ENCODE measurements at places on chromosomes 16 and 17.
A peak's percentile ranks its signal among the peaks of the same experiment; 100 is the strongest.

GRCh38 chr17:27800522-27800921 is at the start of gene NOS2:
NOS2 (minus strand) TSS chr17:27800529; CDS start chr17:27798809, 1,720 bp downstream.
- DNase-seq, result no peak

GRCh38 chr17:10648956-10649355 is 8.2 kb downstream of the MYH3 start:
- no peak for DNase-seq

DNA sequence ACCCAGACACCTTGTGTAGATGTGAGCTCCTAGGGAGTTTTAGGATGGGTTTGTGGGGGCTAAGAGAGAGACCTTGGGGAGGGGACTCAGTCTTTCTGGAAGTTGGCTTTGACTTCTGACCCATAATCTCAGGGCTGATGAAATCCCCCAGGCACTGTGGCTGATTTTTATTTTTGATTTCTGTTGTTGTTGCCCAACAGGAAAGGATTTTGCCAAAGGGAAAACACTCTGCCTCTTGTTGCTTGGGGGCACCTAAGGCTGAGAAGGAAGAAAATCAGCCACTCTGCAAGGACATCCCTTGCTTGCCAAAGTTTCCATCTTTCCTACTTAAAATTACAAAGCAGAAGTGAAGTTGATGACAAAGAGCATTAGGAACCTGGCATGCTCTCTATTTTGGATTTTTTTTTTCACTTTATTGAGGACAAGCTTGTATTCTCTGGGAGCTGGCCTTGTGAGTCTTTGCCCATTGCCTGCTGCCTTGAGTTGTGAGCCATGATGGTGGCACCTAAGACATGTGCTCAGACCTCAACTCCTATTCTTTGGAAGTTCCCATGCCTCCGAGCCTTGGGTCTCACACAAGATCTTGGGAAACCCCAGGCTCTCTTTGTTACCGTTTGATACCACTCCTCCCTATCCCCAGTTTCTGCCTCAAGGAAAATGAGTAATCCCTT is 3.2 kb upstream of the C1QTNF1 start:
- no peak for DNase-seq

- no peak for DNase-seq
Measured at GRCh38 chr17:77332981-77333685, 192.4 kb downstream of the SEC14L1 start.

DNA sequence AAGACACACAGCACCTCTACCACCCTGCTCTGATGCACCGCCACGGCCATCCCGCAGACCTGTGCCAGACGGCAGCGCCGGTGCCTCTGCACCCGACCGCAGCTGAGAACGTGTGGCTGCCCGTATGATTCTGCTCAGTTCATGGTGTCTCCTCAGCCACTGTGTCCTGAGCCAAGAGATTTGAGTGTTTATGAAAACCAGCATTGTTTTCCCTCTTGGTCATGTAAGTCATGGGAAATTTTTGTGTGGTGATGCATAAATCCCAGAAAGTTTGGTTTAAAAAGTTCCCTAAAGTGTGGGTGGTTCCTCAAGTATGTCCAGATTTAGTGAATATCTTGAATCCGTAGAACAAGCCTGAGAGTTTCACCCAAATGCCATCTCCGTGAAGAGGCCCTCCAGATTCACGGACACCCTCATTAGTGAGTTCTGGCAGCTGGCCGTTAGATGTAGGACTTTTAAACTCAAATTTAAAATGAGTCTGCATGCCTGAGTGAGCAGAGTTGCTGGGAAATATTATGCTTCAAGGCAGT is 57.6 kb downstream of the CDRT4 start:
- no peak for DNase-seq

DNA sequence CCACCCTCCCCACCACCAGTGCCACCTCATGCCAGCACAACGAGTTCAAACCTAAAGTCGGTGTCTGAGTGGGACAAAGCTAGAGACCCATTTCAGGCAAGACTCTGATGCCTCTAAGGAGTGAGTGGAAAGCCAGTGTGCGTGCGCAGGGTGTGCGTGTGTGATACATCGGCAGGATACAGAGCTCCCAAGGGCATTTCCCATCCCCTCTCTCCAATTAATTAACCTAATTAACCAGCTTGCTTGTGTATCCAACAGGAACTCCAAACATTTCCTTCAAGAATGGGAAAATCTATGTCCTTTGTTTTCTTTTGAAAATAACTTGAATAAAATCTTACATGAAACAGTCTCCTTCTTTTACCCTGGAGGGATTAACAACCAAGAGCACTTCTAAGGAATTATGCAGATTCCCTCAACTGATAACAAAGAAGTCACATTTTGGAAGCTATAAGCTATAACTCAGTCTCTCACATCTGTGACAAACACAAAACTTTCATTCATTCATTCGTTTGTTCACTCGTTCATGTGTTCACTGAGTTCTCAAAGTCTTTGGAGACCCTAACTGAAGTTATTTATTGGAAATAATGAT is 9.9 kb downstream of the ATPAF2 start:
- DNase-seq, result no peak

GRCh38 chr16:20940871-20941635 is 40.5 kb downstream of the LYRM1 start:
- DNase-seq, result no peak

GRCh38 chr17:11303773-11304394 is 62.9 kb downstream of the SHISA6 start:
- no peak for DNase-seq

DNA sequence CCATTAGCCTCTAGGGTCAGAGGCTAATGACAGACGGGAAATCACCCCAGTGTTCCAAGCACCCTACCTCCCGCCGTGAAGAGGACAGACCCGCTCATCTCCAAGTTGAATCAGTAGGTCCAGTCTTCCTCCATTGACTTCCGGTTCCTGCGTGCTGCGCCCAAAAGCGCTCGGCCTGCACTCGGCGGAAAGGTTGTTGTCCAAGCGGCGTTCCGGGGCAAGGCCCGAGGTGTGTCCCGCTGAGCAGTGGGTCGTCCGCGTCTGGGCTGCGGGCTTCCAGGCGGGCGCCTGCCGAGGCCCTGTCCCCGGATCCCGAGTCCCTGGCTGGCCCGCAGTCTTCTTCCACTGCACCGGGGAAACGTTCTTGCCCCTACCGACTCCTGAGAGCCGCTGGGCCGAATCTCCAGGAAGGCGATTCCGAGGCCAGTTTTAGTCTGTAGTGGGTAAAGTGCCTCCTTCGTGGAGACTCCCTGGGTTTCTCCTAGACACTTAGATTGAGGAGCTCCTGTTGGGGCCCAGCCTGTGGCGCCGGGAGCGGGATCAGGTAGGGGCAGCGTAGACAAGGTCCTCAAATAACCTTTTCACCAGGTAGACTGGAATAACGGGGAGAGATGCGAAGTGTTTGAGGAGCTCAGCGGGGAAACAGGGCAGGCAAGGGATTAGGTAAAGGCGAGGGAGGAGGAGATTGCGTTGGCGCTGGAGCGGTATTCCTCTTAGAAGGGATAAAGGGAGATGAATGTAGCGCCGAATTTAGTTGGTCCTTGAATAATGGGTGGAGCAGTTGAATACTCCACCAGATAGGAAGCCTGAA is at the start of gene TEFM:
Gene TEFM (minus strand): TSS at position 138 of the 811 bp plus-strand sequence. CDS start 40 bp downstream, at position 98.
- peak; percentile 51 for DNase-seq

DNA sequence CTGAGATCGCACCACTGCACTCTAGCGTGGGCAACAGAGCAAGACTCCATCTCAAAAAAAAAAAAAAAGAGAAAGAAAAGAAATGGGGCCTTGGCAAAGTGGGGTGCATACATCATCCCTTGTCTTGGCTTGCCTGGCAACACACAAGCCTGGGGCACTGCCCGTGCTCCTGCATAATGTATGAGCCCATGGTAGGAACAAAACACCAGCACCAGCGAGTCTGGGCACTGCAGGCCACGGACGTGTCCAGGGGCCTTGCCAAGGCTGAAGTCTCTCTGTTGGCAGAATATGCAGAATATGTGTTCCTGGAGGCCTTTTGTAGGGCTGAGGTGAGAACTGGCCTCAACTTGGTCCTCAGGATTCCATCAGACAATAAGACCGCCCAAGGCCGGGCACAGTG is 15.7 kb upstream of the ALDOA start:
- no peak for DNase-seq

DNA sequence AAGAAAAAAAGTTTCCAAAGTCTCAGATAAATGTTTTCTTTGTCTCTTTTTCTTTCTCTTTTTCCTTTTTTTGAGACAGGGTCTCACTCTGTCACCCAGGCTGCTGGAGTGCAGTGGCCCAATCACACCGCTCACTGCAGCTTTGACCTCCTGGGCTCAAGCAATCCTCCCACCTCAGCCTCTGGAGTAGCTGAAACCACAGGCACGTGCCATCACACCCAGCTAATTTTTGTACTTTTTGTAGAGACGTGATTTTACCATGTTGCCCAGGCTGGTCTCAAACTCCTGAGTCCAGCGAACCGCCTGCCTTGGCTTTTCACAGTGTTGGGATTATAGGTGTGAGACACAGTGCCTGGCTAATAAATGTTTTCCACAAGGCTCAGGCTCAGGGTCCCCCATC is 53.3 kb upstream of the KSR1 start:
- DNase-seq, result no peak

DNA sequence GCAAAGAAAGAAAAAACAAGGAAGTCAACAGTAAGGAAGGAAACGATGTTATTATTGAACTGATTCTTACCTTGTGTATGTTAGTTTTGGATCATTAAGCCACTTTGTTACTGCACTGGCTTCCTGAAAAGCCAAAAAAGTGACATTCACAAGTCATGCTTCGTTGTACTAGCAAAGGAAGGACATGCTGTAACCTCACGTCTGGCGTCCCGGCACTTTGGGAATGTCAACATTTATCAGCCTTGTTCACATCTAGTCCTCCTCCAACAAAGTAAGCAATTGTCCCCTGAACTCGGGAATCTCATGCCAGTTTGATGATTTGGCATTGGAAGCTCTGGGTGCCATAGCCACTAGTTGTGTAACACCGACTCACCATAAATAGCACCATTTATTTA is 731 bp upstream of the MKS1 start:
- DNase-seq, result no peak

- no peak for DNase-seq
Measured at GRCh38 chr17:41534899-41535546, 6.9 kb upstream of the KRT19 start.

GRCh38 chr16:30633526-30633925 is 17.2 kb upstream of the PRR14 start:
- DNase-seq, result no peak

- no peak for DNase-seq
Measured at GRCh38 chr16:31064882-31065461, 9.1 kb downstream of the ZNF668 start.

- DNase-seq, result no peak
Measured at GRCh38 chr17:63827801-63828221, 348 bp upstream of the FTSJ3 start.

DNA sequence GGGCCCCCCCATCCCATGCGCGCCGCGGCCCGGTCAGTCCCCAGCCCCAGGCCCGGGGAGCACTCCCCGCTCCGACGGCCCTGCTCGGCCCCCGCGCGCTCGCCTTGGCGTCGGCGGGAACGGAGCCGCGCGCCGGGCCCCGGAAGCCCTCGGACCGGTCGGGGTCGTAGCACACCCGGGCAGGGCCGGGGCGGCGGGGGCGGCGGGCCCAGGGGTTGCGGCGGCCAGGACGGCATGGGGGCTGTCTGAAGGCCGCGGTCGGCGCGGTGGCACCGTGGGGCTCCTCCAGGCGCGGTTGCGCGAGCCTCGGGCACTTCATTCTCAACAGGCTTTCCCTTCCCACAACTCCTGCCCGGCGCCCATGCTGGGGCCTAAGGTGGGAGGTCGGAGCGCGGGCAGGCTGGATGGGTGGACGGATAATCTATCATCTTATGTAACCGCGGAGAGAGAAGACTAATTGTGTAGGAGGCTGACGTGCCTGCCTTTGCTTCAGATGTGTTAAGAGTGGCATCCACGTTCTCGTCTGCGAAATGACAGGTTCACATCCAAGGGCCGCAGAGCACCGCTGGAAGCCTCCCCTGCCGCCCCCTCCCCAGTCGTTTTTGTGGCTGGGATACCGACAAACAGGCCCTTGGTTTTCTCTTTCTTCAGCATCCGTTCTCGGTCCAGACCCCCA is 708 bp downstream of the BAIAP2 start:
- no peak for DNase-seq

- DNase-seq, result no peak
Measured at GRCh38 chr16:85986931-85987749, 88.2 kb downstream of the IRF8 start.

DNA sequence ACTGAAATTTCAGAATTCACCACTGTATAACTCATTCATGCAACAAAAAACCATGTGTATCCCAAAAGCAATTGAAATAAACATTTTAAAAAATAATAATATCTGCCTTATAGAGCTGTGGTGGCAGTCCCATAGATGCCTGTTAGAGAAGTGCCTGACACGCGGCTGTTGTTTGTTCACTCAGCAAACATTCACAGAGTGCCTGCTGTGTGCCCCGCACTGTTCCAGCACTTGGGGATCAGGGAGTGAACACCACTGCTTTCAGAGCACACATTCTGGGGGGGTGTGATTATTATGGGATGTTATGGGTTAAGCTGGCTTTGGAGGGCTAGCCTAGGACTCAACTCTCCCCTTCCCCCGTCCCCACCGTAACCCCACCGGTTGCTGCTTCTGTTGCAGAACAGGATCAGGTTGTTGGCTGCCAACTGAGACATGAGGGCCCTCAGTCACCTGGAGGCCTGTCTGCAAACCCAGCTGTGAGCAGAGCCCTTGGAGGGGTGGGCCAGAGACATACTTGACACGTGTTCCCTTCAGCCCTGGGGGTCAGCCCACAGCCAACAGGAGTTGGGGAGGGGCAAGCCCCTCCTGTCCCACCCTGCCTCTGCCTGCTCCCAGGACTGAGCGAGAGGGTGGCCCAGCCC is 103.3 kb upstream of the CIBAR2 start:
- no peak for DNase-seq

DNA sequence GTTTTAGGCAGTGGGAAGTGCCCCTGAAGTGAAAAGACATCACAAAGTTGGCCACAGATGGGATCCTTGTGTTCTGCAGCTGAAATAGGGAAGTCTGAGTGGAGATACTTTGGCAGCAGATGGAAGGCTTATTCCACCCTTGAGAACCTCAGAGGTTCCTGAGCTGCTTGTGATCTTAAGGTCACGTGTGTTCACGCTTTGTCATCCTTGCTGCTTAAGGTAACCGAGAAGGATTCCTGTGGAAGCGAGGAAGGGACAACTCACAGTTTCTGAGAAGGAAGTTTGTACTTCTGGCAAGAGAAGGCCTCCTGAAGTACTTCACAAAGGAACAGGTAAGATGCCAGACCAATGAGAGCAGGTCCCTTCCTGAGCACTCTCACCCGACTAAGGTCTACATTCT is 12.2 kb downstream of the ADAP2 start:
- DNase-seq, result no peak

DNA sequence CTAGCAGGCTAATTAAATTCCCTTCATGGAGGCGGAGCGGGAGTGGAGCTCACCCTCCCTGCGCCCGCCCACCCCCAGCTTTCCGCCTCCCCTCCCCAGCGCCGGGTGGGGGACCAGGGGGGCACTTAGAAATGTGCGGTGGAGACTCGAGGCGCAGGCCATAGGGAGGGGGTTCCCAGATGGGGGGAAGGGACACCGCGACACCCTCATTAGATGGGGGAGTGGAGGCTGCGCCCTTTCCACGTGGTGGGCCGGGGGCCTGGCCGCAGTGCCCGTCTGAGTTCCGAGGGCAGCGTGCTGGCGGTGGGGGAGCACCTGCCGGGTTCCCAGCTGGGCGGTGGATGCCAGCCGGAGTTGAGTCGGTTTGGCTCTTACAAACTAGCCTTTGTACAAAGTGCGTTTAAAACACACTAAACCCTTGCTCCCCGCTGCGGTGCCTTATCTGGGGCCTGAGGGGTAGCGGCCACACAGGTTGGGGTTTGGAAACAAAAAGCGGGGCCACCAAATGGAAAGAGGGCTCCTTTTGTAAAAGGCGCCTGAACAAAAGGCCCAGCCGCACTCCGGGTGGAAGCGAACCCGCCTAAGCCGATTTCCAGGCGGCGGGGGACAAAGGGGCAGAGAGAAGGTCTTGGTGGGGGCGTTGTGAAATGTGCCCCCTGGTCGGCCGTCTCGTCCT is 1.4 kb downstream of the GSE1 start:
- no peak for DNase-seq

- no peak for DNase-seq
Measured at GRCh38 chr16:56357241-56357764, 68.0 kb downstream of the AMFR start.
